GM13977 (cell line): ENCODE measurements at places on chromosomes 6 and 20.

GRCh38 chr6:89398762-89399525, 13.1 kb downstream of the RRAGD start:
- DNase-seq, result no peak

DNA sequence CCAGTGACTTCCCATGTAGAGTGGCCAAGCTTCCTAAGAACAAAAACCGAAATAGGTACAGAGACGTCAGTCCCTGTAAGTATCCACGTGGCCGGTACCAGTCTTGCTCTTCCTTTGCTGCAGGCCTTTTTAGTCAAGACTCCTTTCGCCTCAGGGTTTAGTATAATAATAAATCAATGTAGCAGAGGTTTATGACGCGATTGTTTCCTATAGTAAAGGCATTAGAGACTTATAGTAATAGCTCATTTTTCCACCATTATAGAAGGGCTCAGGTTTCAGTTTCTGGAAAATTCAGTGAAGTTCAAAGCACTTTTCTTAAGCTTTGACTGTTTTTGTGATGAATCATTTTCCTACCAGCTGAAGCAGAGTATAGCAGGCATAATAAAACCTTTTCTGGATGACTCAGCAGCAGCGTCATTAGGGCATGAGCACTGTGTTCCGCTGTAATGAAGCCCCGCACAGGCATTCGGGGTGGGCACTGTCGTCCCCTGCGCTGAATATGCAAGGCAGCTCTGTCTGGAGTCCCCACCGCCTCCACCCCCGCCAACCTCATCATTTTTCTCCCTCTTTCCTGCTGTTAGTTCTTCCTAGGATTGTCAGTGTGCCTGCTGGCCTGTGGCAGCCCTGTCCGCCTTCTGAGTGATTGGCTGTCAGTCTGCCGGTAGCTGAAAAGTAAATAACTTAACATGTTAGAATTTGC, 51.3 kb downstream of the PTPN1 start:
- no peak for DNase-seq

DNA sequence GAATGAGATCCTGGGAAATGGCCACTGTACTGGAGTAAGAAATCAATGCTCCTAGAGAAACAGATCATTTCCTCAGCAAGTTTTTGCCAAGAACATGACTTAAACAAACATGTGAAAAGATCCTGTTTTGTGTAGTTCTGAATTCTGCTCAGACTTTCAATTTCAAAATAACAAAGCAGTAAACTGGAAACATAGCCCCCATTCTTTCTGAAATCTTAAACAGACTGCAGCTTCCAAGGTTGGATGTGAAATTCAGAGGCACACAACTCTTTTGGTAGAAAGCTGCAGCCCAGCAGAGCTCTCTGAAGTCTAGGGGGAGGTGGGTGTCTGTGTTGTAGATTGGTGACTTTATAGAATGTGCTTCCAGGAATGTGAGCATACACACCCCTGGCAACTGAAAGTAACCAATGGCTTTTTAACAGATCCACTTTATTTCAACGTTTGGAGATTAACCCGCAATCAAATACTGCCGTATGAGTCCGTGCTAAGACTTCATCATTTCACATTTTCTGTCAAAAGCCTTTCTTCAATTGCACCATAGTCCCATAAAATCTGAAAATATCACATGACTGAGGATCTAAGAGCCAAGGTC, 86.4 kb downstream of the ATXN1 start:
- no peak for DNase-seq

- DNase-seq, result no peak
These were observed 177.7 kb downstream of the KLHL32 start for GRCh38 chr6:97102145-97102790.

DNA sequence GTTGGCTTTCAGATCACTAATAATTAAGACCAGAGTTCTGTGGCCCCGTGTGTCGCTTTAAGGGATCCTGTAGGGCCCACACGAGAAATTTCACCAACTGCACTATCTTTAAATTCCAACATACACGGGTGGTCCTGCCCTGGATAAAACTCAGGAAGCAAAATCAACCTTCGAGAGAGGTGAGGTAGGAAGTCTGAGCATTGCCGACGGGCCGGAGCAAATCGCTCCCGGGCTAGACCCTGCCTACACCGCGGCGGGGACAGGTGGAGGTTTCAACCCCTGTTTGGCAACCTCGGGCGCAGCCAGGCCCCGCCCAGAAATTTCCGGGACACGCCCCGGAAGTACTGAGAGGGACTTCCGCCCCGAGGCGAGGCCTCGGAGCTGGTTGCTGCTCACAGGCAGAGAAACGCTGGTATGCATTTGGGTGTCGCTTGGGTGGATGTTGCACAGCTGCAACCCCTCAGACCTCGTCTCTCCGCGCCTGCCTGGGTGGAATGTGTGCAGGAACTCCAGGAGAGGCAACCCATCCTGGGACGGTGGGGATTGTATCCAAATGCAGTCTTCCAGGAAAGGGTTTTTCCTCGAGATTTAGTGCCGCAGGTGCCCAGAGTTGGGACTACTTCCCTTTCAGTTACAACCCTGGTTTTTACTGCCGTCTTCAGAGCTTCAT, 19.9 kb downstream of the ZKSCAN8 start:
- peak; percentile 87 for DNase-seq

- DNase-seq, result no peak
These were observed 176.9 kb downstream of the MTFR2 start for GRCh38 chr6:136073216-136073615.

DNA sequence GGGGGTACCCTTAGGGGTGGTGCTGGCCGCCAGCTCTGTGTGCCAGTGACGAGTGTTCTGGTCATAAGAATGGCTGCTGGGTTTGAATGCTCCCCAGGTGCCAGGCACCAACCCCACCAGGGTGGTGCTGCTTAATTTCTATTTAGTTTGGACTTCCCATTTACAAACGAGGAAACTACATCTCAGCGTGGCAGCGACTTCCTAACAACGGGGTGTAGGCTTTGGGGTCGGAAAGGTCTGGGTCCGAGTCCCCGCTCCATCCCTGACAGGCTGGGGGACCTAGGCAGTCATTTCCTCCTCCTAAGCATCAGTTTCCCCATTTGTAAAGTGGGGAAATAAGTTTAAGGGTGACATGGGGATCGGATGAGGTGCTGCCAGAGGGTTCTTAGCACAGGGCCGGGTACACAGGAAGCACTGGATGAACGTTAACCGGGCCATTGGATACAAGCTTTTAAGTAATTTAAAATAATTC, 30.3 kb downstream of the CEBPB start:
- DNase-seq, result no peak

DNA sequence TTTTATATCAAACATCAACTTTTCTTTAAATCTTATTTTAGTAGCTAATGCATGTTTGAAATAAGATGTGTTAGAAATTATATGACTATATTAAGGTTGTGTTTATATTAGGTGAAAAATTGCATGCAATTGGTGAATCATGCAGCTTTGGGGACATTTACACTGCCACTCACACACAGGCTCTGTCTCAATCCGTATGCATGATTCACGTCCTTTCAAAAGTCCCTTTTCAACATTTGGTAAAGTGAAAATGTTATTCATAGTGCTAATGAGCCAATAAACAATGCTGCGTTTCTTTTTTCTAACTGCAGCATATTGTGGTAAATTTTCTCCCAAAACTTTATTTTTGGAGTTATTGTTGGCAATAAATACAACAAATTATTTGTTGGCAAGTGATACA, 198.0 kb downstream of the FUT9 start:
- no peak for DNase-seq

- no peak for DNase-seq
These were observed 2.5 kb downstream of the DEK start for GRCh38 chr6:18261877-18262276.

DNA sequence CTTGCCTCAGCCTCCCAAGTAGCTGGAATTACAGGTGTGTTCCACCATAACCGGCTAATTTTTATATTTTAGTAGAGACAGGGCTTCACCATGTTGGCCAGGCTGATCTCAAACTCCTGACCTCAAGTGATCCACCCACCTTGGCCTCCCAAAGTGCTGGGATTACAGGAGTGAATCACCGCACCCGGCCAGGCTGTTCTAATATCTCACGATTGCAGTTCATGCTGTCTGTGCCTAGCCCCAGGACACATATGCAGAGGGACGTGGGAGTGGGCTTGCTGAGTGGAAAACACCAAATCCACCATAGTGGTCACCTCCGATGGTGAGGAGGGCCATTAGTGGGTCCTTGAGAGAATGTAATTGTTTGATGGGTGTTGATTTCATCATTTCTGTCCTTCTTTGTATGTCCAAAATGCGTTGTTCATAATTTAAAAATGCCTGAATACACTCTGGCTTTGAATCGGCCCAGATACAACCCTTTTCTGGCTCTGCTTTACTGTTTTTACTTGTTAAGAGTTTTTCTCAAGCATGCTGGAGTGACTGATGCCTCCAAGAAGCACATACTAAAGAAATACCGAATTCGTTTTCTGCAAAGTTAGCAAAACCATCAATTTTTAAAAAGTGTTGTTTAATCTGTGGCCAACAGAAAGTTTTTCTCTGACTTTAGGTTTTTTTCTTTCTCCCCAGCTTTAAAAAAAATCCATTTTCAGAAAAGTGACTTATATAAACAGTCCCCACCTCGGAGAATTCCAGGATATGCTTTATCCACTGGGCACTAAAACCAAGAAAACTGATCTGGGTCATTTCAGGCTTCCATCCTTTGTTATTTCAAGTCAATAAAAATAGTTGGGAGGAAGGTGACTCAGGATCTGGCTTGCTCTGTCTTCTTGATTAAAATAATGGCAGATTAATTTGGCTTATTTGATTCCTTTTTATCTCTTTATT, 18.8 kb upstream of the RALGAPA2 start:
- no peak for DNase-seq

DNA sequence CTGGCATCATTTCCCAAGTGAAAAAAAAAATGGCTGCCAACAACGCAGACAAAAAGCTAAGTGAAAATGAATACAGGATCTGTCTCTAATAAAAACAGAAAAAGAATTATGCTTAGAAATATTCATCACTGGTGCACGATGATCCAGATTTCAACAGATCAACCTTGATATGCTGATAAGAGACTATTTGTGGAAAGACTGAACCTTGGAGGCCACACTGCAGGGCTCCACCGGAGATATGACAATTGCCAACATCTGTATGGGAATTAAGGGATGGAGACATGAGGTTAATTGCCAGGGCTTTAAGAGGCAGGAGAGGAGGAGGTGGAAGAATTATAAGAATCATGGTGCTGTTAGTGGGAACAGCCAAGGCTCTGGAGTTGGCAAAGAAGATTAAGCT, 48.3 kb downstream of the PFDN4 start:
- no peak for DNase-seq
